ENCODE measurements at places on chromosomes 3 and 15.

GRCh38 chr3:40979962-40980361, 219.3 kb upstream of the CTNNB1 start:
- DNase-seq, result no peak

- DNase-seq, result no peak
These were observed 1073.5 kb downstream of the NAALADL2 start for GRCh38 chr3:175932586-175932985.

GRCh38 chr15:50046159-50046558, 72.9 kb downstream of the ATP8B4 start:
- no peak for DNase-seq

DNA sequence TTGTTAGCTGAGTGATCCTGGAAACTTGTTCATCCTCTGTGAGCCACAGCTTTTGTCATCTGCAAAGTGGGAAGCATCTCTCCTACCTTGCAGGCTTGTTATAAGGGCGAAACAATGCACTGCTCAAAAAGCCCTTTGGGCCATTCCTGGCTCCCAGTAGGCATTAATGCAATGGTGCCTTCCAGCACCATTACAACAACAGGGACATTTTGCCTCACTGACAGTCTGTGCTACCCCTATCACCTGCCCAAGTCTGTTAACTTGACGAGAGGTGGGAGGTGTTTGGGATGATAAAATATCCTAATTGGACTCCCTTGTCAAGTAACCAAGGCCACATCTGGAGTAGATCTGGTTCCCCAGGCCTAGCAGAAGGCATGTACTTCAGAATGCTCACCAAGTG, 44.2 kb downstream of the ZDHHC3 start:
- DNase-seq, result no peak

DNA sequence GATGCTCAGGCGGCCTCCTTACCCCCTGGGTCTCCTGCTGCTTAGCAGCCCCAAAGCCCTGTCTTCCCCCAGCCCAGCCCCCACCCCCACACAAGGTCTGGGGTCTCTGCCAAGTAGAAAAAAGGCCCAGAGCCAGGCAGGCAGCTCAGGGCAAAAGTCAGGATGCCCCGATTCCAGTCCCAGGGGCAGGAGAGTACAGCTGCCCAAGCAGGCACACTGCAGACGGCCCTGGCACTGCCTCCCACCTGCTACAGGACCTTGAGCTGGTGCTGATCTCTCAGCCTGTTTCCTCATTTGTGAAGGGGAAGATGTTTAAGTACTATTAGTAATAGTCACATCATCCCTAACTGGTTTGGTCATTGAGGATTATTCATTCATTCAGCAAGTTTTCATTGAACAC, 12.6 kb downstream of the TMEM43 start:
- DNase-seq, result no peak

DNA sequence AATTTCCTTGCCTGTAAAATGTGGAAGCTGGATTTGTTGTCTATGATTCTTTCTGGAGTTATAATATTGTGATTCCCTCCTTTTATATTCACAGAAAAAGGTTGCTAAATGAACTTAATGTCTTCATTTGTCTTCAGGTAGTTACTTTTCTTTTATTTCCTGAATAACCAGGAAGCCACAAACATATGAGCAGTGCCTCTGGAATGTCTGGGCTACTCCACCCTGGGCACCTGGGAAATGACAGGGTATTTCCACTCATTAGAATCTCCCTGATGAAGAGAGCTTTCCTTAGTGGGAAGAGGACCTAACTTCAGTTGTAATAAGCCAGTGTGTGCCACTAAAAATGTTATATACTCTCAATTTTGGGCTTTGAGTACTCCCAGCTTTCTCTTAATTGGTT, 3.8 kb upstream of the SLMAP start:
- no peak for DNase-seq

DNA sequence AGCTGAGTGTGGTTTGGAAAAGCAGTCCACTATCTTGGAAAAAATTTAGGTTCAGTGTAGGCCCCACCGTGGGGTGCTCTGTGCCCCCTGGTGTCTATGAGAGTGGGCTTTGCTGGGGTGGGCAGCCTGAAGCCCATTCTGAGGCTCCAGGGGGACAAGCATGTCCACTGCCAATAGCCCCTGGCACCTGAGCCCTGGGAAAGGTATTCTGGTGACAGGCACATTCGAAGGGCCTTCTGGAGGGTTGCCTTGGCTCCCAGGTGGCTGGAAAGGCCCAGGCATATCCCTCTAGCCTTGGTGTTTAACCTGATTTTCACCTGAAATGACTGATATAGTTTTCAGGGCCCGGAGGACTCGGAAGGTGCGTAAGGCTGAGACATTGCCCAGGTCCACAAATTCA, 36.1 kb downstream of the SCN5A start:
- no peak for DNase-seq

- no peak for DNase-seq
These were observed 44.9 kb upstream of the MANF start for GRCh38 chr3:51340013-51340829.

- no peak for DNase-seq
These were observed 13.0 kb downstream of the GP5 start for GRCh38 chr3:194386066-194386465.

GRCh38 chr3:161314836-161315395, 56.4 kb downstream of the SPTSSB start:
- no peak for DNase-seq

DNA sequence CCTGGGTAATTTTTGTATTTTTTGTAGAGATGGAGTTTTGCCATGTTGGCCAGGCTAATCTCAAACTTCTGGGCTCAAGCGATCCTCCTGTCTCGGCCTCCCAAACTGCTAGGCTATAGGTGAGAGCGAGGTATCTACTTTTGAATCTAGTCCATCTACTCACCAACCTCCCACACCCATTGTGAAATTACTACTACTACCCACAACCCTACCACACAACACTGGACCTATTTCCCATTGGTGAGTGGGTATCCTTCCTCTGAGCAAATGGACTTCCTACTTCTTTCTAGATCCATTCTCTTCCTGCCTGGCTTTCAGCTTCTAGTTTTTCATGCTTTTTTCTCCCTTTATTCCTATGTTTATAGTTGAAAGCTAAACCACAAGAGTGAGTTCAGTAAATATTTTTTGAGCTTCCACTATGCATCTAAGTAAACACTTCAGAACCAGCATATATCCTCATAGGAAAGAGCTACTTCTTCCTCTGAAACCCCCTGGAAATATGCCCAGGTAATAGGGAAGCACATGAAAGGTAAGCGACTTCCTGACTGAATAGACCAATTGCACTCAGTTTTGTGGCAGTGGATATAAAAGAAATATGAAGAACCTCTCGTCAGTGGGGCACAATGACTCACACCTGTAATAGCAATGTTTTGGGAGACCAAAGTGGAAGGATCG, 39.1 kb downstream of the MYO1E start:
- DNase-seq, result no peak

DNA sequence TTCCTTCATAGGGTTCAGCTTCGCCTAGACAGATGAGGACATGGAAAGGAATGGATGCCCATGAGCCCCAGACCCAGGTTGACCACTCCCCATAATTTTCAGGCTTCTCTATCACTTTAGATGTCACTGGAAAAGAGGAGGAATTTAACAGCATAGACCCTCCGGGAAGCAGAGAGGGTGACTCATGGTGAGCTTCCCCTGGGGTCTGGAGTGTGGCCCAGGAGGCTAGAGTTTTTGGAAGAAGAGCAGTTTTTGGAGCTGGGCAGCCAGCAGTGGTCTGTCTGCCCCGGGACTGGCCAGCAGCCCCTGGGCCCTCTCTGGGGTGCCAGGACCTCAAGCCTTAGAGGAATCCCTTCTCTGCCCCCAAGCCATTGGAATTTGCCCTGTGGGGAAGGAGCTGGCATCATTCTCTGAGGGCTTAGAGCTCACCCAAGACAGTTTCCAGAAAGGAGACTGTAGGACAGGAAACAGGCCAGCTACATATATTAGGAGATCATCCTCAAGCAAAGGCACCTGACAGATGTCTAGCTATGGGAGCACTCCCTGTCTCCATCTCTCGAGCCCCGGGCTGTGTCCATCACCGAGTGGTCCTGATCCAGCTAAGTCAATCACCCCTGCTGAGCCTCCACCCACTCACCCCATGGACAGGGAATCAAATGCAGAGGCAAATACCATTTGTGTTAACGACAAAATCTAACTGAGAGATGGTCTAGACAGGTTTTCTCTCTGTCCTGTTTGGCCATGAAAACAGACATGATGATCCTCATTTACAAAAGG, 67.3 kb downstream of the MEGF11 start:
- DNase-seq, result no peak

DNA sequence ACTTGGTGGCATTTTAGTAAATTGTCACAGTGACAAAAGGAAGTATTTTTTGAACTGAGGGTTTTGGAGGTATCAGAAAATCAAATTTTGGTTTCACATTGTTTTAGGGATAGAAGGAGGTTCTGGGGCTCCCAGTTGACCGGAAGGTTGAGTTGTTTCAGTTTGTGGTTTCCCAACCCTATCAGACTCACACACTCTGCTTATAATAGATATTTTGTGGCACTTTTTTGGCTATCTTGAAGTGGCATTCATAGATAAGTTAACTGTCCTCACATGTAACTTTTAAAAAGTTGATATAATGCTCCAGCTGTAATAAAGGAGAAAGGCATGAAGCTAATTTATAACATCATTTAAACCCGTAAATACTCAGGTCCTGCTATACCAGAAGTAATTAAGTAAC, 12.8 kb downstream of the ARMC8 start:
- no peak for DNase-seq

GRCh38 chr3:189340680-189341460, 169.1 kb downstream of the TPRG1 start:
- no peak for DNase-seq

GRCh38 chr3:33159234-33159633, 45.4 kb downstream of the CRTAP start:
- DNase-seq, result no peak

DNA sequence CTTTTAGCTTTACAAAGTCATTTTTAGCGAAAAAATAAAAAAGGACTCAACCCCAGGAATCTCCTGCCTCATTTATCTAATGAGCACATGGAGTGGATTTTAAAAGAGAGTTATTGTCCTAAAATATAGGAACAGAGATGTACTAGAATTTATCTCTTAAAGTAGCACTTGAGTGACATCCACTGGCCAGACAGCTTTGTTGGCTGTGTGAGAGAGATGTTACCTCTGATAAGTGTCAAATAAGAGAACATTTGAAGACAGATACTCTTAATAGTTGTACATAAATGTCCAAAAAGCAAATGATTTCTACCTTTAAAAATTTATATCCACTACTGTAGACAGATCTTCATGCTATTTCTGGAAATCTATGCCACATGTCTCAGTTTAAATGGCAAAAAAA, 12.3 kb upstream of the MFSD1 start:
- DNase-seq, result no peak

DNA sequence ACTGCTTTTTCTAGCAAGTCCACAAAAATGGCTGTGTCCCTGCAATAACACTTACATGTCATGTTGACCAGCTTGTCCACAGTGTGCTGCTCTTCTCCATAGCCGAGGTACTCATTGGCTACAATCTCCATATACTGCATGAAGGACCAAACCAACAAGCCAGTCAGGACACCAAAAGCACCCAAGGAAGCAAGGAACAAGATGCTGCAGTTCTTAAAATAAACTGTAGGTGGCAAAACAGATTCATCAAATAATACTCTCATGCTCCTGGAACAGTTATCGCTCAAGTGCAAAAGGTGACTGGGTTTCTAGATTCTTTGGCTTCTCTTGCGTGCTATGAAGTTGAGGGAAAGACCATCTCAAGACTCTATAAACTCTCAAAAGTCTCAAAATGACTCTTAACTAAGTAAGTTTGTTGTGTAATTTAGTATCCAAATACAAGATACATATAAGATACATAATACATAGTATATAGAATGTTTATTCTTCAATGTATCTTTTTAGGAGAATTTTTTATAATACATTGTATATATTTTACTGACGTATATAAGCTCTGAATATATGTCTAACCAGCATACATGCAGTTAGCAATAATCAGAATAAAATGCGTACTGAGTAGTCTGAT, 57.0 kb downstream of the NEK10 start:
- no peak for DNase-seq

- no peak for DNase-seq
These were observed 75.0 kb downstream of the STRIT1 start for GRCh38 chr3:155218462-155218861.

GRCh38 chr3:58874795-58875194, 175.0 kb downstream of the CFAP20DC start:
- DNase-seq, result no peak

GRCh38 chr3:120559242-120560061, 36.7 kb upstream of the NDUFB4 start:
- DNase-seq, result no peak

- DNase-seq, result no peak
These were observed 238.6 kb upstream of the CHRM5 start for GRCh38 chr15:33729653-33730052.

DNA sequence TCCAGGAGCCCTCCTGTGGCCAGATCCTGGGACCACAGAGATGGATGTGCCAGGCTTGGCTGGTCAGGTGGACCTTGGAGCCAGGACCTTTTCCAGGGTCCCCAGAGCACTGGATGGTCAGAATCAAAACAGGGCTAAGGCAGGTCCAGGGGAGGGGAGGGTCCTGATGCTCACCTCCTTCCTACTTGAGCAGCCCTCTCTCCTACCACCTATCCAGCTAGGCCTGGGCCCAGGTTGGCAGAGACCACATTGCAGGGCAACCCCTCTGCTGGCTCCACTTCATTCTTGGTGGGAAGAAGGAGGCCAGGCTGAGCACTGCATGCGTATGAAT, 28.5 kb upstream of the SFMBT1 start:
- no peak for DNase-seq

GRCh38 chr3:29759411-29760225, 478.7 kb downstream of the RBMS3 start:
- no peak for DNase-seq

DNA sequence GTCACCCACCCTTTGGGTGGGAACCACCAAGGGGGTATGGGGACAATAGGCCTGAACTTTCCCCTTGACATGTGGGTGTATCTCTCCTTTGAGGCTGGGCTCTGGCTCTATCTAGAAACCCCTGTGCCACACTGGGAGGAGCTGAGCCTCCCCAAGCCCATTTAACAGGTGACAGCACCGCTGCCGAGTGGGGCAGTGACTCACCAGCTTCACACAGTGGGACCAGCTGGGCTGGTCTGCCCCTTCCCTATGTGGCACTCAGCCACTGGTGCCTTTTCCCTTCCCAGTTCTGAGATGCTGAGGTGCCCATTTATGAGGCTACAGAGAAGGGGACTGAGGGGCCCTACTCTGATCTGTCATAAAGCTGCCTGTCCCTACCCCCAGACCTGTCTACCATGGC, 5.1 kb downstream of the PSTPIP1 start:
- no peak for DNase-seq

DNA sequence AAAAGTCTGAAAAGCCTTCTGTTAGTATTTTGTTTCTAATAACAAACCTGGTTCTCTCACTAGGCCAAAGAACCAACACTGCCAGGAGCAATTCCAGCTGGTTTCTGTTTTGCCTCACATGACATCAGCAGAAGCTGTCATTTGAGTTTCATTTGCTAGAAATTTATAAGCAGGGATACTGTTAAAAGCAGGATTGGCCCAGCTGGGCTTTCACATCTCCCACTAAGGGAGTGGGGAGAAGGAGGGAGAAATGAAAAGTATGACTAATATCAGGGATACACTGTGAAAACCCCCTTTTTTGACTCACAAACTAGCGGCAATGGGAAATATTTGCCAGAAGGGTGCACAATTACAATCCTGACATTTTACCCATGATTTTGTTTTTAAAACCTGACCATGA, 5.3 kb downstream of the CCDC80 start:
- DNase-seq, result no peak
